ENCODE measurements at places on chromosomes 1 and 21.

GRCh38 chr1:8641377-8641997 is 176.0 kb downstream of the RERE start:
- no peak for DNase-seq

GRCh38 chr1:145985502-145986439 is 10.6 kb downstream of the TXNIP start:
- no peak for DNase-seq

DNA sequence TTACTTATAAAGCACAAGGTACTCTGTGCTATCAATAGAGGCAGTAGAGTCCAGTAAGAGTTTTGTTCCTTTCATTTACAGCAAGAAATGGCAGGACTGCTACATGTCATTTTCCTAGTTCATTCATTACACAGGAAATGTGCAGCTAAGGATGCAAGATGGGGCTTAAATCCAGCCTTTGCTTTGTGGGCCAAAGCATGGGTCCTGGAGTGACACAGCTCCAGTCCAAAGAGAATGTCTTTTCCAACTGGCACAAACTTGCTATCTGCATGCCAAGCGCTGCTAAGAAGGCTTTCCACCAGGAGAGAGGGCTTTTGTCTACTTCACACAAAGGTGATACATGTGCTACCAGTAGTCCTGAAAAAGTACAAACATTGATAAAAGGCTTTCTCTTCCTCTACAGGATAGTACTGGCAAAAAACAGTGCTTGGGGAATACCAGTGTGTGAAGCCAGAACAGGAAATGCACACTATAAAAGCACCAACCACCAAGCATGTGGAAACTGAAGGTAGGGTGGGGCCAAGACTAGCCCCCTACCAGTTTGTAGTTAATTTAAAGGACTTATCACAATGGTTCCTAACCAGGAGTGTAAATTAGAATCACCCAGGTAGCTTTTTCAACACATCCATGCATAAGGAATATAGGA is 68.7 kb downstream of the ARID4B start:
- no peak for DNase-seq

DNA sequence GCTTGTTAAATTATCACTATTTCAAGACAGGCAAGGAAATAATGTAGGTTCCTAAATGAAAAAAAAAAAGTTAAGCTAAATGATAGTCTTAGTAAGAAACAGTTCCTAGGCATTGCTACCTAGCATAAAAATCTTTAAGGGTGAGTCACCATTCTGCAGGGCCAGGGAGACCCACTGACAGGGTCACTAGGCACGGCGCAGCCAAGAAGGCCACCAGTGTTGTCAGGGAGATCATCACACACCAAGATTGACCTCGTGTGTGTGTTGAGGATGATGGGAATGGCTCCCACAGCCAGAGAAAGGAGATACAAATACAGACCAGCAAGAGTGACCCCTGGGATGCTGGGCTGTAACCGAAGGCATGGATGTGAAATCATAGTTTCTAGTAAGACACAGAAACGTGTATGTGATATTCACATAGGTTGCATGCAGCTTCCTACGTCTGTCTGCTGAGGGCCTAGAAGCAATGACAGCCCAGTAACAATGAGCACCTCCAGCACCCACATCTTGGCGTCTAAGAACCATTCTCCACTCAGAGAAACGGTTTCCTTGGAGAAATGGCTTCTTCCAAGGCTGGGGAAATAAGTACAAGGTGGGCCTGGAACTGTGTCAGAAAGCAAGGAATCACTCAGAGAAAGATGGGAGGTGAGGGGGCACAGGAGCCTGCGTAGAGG is 29.1 kb downstream of the RIPK4 start:
- no peak for DNase-seq

DNA sequence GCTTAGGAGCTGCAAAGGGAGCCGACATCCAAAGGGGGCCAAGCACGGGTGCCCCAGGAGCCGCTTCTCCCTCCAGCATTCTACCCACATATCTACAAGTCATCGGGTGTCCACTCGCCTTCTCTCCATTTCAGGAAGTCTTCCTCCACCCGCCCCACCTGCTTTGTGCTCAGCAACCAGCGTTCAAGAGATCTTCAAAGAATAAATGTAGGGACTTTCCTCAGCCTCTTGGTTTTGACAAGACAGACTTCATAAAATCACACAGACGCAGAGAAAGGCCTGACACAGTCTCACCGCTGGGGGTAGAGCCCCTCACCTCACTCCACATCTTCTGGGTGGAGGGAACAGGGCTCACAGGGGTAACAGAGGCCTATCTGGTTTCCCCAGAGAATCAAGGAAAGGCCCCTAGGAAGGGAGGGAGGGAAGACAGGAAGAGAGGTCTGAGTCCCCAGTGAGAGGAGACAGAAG is 49.5 kb downstream of the SSBP3 start:
- DNase-seq, result peak; percentile 6

GRCh38 chr1:228378090-228378872 is 28.4 kb downstream of the TRIM11 start:
- DNase-seq, result peak; percentile 33

DNA sequence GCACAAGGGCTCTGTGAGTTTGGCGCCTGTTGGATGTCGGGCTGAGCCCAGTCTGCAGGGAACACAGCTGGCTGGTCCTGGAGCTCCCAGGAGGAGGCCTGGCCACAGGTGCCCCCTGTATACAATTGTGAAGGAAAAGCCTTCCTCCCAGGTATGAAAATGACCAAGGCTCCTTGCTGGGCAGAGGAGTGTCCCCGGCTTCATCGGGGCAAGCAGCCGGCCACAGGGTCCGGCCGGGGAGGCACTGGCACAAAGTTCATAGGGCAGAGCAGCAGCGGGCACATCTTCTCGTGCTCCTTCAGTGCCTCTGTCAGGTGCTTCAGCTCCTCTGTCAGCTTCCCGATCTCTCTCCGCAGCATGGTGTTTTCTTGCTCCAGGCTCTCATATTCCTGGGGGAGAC is 13.0 kb downstream of the BATF3 start:
- DNase-seq, result no peak

- DNase-seq, result no peak
Observed at GRCh38 chr21:31931644-31932469, 59.0 kb downstream of the HUNK start.

DNA sequence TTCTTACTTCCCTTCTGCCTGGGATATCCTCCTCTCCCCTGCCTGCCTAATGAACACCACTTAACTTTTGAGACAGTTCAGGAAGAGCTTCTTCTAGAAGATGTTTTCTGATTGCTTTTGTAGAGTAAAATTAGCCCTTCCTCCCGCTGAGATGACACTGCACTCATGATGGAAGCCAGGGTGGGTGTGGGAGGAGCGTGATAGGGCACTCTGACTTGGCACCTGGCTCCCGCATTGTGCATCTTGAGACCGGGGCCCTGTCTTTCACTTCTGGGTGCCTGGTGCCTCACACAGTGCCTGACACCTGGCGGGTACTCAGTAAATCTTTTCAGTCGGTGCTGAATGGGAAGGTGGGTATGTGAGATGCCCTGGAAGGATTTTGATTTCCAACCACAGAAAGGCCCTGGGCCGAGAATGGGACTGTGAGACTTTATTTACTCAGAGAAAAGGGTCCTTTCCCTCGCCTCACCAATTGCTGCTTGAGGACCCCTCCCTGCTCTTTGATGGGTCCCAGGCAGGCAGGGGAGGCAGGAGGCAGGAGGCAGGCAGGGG is 6.8 kb downstream of the THEM5 start:
- DNase-seq, result no peak

DNA sequence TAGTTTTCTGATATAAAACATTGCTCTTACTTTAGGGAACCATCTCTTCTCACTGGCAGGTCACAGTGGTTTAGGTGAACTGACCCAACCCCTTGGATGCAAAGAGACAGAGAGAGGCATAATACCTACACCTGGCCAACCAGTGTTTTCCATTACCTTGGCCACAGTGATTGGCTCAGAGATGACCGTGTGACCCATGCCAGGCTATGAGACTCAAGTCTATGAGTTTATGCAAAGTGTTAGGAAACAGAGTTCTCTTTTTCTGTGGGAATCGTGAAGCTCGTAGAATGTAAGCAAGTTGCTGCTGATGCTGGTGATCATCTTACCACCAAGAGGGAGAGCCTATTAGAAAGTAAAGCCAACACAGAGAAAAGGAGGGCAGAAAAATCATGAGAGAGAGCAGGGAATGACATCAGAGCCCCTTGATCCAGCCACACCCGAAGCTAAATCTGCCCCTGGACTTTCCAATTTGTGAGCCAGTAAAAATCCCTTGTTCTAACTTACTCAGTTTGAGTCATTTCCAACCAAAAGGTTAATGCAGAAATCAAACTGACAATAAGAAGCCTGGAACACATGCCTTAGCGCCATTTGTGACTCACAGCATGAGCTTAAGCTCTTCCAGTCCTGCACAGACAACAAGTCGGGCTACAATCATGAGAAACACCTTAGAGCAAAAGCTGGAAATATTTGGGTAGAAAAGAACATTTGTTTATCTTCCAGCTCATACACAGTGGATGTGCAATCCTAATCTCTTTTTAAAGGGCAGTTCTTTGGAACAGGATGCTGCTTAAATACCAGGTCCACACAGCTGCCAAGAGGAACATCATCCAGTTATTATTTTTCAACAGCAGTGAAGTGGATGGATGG is 81.3 kb upstream of the KAZN start:
- DNase-seq, result no peak

DNA sequence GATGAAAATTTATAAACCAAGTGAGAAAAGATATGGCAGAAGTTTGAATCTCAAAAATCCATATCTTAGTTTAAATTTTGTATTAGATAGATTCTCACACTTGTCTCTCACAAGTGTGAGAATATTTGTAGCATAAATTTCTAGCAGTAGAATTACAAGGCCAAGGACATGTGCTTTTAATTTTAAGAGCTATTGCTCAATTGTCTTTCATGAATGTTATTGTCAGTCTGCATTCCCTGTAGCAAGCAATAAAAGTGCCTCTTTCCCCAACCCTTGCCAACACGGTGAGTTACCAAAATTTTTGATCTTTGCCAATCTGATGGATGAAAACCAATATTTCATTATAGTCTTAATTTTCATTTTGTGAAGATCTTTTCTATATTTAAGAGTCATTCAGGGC is 64.0 kb downstream of the CTH start:
- DNase-seq, result no peak

GRCh38 chr1:44077421-44077820 is 41.2 kb upstream of the KLF17 start:
- DNase-seq, result no peak

GRCh38 chr1:111851552-111851951 is 95.9 kb downstream of the DDX20 start:
- no peak for DNase-seq

DNA sequence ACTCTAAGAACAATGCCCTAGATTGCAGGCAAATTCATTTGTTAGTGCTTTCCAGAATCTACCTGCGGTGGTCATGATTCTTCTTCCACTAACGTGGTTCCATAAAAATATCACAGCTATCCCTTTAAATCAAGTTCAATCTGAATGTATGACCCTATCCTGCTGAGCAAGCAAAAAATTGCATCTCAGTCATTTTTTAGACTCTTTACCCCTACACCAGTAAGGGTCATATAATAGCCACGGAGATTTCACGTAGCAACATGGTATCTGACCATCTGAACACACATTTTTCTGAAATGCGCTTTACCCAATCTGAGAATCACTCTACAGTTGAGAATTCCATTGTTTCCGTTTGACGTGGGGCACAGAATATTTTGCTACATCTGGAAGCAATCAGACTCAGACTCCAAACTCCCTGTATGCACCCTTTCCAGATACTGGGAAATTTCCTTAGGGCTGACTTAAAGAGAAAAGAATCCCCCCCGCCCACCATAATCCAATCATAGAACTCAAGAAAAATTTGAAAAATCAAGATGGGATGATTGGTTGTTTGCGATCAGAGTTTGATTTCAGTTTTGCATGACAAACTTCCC is 699.2 kb upstream of the ZP4 start:
- no peak for DNase-seq

DNA sequence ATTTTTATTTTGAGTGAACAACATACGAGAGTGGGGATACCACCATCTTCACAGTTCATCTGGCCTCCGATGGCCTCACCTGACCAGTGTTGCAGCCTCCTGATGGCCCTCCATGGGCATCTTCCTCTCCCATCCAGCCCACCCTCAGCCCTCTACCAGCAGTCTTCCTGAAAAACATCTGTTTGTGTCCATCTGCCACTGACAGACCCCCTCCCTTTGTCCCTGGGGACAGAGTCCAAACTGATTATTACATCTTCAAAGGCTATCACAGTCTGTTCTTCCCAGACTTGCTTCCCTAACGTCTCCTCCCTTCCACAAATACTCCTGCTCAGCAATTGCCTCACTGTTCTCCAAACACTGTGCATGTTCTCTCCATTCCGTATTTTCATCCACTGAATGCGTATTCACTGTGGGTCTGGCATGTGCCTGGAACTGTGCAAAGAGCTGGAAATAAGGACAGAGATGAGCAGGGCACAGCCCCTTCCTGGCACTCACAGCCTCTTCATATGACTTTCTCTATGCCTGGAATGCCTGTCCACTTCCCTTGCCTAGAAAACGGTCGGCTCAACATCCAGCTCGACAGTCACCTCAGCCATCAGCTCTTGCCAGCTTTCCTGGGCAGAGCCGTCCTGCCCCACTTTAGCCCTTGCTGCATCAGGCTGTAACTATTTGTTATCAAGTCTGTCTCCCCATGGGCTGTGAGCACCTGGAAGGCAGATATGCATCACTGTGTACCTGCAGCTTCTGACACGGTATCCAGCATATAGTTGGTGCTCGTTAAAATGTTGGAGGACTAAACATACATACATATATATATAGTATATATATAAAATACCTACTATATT is 8.3 kb upstream of the ATF3 start:
- no peak for DNase-seq

DNA sequence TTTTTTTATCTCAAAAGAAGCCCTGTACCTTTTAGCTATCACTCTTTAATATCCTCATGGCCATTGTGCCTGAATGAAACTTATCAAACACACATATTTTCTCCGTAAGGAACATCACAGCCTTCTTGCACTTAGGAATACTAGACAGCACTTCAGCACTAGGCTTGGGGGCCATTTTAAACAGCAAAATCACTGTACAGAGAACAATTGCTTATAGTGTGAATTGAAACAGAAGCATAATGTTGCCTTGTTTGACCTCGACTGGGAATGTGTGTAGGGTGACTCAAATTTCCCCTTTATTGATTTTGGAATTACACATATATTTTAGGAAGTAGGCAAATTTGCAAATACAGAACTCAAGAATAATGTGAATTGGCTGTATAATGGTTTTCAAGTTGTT is 36.4 kb downstream of the KYAT3 start:
- no peak for DNase-seq

GRCh38 chr1:11535761-11536572 is 57.0 kb downstream of the DISP3 start:
- no peak for DNase-seq

- no peak for DNase-seq
Observed at GRCh38 chr1:119482517-119483425, 24.2 kb upstream of the HSD3B1 start.

GRCh38 chr1:218809625-218810024 is 364.1 kb upstream of the LYPLAL1 start:
- no peak for DNase-seq
